ENCODE measurements at places on chromosomes 12 and 14.

- DNase-seq = no peak
Measured at GRCh38 chr14:94462763-94463572, 10.4 kb upstream of the SERPINA11 start.

GRCh38 chr14:74558655-74559054 is 53.4 kb downstream of the LTBP2 start:
- no peak for DNase-seq

DNA sequence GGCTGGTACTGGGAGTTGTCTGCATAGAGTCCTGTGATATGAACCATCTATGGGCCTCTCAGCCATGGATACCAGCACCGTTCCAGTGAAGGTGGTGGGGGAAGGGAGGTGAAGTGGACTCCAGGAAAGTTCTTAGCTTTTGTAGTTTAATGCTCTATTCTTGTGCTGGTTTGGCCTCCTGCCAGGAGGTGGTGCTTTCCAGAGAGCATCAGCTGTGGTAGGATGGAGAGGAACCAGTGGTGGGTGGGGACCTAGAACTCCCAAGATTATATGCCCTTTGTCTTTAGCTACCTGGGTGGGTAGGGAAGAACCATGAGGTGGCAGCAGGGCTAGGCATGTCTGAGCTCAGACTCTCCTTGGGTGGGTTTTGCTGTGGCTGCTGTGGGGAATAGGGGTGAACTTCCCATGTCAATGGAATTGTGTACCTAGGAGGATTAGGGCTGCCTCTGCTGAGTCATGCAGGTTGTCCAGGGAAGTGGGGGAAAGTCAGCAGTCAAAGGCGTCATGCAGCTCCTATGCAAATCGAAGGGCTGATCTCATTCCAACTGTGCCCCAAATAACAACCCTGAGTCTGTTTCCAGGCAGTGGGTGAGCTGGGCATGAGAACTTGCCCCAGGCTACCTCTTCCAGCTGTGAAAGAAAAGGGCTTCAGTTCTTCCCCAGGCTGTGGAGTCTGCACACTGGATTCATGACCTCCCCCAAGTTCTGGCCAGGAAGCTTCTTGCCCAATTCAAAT is 14.2 kb downstream of the GZMH start:
- no peak for DNase-seq

DNA sequence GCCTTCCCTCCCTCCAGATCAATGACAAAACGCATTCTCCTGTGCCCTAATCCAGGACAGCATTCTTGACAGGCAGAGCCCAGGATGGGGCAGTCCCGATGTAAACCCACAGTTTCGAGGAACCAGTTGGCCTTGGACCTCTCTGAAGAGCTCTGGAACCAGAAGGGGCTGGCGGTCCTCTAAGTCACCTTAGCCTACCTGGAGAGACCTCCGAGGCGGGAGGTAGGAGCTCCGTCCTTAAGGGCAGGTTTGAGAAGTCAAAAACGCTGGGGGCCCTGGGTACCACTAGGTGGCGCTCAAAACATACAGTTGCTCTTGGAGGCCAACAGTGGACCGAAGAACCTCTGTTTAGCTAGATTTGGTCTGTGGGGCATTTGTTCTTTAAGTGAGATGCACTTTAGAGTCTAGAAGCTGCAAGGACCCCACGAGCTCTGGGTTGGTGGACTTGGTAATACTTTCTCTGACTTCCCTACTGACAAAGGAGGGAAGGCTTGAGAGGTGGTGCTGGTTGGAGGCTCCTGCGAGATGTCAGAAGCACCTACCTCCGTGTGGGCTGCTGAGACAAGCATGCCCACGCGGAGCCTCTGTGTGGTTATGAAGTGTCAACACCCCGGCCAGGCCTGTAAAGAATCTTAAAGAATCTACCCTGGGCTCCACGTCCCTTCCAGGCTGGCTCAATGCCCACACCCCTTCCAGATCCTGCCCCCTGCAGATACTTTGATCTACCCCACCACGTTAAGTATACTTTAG is 74.8 kb upstream of the CHST11 start:
- DNase-seq = peak; percentile 63

DNA sequence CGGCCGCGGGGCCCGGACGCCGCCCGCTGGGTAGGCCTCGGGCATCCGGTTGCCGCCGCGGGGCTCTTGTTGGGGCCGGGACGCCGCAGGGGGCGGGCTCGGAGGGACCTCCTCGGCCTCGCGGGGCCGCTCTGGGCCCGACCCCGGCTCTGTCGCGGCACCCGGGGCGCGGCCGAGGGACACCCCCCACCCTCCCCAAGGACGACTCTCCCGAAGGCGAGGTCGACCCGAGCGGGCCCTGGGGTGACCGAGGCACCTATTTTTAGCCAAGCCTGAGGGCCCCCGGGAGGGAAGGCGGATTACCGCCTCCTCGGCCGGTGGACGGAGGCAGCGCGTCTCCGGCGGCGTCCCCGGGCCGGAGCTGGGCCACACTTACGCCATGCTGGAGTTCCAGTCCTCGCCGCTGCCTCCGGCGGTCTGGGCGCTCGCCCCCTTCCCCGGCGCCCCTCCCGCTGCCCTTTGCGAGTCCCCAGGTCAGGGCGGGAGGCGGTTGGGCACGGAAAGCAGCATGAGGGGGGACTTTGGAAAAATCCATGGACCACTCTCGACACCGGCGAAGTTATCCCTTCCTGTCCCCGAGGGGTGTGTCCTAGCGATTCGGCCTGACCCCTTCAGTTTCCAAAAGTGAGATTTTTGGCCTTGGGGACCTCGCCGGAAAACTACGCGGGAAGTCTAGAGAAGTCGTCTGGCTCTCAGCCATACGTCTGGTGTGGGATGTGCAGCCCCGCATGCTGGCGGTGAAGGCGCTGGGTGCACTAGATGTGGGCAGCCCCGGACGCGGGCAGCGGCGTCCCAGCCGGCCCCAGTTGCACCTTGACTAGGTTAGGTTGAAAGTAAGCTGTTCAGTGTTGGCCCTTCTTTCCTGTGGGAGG is 699 bp downstream of the KTN1 start:
- peak; percentile 30 for DNase-seq

- no peak for DNase-seq
Measured at GRCh38 chr14:103360548-103360947, 24.7 kb upstream of the MARK3 start.

GRCh38 chr12:124786061-124786964 is 77.4 kb downstream of the SCARB1 start:
- DNase-seq = no peak

DNA sequence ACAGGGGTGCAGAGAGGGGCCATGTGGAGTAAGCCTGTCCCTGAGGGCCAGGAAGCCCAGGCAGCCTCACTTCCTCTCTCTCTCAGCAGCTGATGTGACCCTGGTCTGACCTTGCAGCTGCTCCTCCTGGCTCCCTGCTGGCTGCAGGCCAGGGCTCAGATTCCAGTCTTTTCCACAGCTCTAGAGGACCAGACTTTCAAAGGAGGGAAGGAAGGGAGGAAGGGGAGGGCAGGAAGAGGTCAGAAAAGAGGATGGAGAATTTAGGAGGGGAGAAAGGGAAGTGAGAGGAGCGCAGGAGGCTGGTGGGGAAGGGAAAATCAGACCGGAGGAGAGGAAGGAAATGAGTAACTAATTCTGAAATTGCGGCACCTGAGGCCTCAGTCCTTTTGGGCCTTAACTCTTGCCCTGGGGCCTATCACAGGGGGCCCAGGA is 40.9 kb upstream of the VASH1 start:
- DNase-seq = no peak

GRCh38 chr12:55736076-55736475 is 6.8 kb upstream of the GDF11 start:
- no peak for DNase-seq

DNA sequence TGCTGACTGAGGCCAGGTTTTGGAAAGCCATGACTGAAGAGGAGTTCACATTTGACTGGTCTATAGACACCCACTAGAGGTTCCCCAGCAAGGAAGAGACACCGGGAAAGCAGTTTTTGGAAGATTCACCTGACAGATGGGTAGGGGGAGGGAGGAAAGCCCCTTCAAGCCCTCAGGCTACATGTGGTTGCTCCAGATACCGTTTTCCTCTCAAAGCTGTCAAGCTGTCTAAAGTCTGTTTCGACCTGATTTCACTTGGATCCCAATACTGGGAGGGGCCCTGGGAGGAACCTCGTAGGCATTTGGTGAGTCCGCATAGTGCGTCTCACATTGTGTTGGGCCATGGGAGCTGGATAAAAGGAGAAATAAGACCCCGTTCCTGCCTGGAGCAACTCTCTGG is 1.7 kb upstream of the LRP1 start:
- no peak for DNase-seq

DNA sequence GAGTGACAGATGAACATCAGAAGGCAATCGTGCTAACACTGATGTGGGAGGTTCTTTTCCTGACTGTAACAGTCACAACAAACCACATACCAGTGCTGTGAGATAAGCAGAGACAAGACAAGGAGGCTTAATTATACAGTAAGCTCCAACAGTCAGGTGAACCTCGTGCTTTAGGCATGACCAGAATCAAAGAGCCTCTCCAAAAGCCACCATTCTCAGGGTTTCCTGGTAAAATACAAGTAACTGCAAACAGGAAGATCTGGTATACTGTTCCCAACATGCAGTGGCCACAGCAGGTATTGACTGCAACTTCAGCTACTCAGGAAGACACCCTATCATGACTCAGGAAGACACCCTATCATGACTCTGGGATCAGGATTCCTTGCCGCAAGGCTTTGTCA is 47.3 kb upstream of the GTF2A1 start:
- DNase-seq = no peak

- no peak for DNase-seq
Measured at GRCh38 chr12:109888179-109889020, 8.1 kb upstream of the GLTP start.

DNA sequence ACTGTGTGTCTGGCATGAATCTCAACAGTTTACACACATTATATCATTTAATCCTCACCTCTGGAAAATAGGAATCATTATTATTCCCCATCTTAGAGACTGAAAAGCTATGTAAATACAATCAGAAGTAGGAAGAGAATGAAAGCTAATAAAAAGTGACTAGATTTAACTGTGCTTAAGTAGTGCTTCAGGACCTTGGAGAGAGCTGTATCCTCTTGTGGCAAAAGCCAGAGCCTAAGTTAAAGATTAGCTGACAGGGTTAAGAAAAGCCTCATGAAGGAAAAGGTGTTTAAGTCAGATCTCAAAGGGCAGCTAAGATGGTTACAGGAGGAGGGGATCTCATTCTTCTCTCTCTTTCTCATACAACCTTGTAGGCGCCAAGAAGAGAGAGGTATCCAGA is 65.3 kb upstream of the TMEM233 start:
- DNase-seq = no peak

- DNase-seq = no peak
Measured at GRCh38 chr12:10454531-10454930, 1.4 kb upstream of the KLRC1 start.

- no peak for DNase-seq
Measured at GRCh38 chr12:66210840-66211239, 21.8 kb downstream of the IRAK3 start.

DNA sequence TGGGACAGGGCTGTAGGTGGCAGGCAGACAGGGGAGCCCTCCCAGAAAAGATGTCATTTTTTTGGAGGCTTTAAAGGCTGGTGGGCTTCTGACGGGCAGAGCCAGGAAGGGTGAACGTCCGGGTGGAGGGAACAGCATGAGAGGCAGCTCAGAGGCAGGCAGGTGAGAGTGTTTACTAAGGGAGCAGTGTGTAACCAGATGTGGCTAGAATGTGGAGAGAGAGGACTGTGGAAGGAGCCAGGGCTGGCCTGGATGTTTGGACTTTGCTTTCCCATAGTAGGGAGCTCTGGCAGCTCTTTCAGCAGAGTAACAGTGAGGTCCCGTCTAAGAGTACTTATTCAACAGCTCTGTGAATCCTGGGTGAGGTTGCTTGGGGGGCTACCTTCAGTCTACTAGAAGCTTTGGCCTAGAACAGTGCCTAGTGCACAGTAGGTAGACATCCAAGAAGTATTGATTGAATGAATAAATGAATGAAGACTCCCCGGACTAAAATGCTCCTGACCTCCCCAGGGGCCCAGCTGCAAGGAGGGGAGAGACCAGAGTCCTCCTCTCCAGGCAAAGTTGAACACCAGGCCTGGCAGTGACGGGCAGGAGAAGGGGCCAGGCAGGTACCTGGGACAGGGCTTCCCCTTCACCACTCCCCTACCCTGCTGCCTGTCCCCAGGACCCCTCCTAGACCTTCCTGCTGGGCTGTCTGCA is 8.5 kb downstream of the FAM222A start:
- no peak for DNase-seq

- DNase-seq = no peak
Measured at GRCh38 chr12:114163771-114164170, 197.6 kb upstream of the RBM19 start.

GRCh38 chr14:73027546-73027945 is 640 bp upstream of the ZFYVE1 start:
- no peak for DNase-seq

- no peak for DNase-seq
Measured at GRCh38 chr12:3282384-3282670, 205.1 kb downstream of the TSPAN9 start.

DNA sequence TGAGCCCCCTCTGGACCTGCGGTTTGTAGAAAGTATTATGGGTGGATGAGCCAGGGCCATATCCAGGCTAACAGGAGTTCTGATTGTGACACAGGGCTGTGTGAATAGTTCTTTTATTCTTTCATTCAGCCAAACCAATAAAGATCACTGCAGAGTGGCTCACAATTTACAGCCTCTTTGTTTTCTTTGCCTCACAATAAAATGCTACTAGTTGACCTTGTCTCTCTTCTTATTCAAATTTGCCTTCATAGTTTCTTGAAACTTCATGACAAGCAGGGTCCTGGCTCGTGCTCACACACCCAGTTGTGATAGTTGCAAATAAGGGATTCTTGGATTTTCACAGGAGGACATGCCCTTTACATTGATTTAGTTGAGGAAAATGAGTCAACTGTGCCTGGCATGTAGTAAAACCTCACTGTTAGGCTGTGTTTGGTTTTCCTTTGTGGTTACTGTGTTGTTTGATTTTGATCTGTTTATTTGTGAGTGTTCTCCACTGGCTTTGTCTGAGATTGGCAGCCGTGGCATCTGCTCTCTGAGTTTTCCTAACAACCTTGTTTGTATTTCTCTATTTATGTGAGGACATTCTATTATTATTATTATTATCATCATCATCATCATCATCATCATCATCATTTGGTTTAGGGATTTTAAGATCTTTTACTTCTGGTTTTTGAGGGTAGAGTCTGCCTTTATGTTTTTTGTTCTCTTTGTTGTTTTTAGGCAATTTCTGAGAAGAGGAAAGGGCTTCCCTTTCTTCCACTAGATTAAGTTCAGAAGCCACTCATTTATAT is 2.7 kb upstream of the KRT6B start:
- DNase-seq = no peak

DNA sequence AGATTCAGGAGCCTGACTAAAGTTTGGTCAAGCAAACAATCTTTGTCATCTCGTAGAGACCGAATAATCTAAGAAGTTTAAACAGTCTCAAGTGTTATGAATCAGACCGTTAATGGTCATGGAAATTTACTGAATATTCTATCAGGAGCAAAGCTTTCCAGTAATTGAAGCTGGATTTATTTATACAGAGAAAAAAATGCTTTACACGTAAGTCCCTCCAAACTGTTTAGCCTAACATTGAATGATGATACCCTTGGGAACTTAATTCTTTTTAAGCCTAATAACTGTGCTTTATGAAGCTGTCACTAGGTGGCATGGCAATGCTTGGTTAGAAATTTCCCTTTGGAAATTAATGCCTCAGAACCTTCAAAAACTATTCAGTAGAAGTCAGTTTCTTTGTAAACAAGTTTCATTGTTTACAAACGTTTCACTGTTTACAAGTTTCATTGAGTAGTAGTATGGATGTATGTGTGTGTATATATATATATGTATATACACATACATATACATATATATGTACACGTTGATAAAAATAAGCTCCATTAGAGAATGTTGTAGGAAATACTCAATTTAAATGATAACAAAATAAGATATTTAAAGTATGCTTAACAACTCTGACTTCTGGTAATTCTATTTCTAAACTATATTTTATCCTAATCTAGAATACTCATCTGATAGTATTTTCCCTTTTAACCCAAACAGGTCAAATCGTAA is 32.1 kb downstream of the DEPDC4 start:
- no peak for DNase-seq
